ENCODE measurements at places on chromosomes 16 and 17. TPM values are rescaled to one million over a fixed set of nuclear protein-coding genes. Genes with fewer than 3 reads are reported as not detected.

Gene VMO1
- not detected for total RNA-seq

Gene KSR1
- total RNA-seq = 55.6 TPM

Gene TNFRSF13B
- total RNA-seq = not detected

Gene RASD1
- total RNA-seq = 21.3 TPM

All from endothelial cell of umbilical vein (primary cell).